Glomerular endothelial cell (primary cell): ENCODE measurements at places on chromosomes 7 and 10.

GRCh38 chr7:99021941-99022560 is 121.9 kb downstream of the SMURF1 start:
- DNase-seq, result no peak

DNA sequence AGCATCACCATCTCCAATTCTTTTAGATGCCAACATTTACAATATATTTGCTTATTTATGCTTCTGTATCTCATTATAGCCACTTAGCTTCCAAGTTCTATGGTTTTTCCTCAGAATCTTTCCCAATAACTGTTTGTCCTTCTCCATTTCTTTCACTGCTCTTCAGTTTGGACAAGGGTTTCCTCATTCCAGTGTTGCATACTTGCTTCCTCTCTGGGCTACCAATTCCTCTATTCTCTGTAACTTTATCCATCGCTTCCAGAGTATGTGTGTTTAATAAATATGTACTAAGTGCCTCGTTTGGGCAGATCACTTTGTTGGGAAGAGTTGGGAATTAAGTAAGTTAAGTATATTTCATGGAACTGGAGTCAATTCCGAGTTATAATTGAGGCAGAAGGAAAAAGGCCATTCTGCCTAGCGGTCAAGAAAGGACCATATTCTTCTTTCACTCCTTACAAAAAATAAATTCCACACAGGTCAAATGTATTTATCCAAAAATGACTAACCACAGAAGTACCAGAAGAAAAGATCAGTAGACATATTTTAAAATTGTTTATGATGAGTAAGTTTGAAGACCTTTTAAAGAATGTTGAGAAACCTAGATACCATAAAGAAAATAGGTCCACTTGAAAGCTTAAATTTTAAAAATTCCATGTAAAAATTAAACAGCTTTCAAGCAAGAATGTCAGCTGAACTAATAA is 10.8 kb downstream of the STAMBPL1 start:
- DNase-seq, result no peak

DNA sequence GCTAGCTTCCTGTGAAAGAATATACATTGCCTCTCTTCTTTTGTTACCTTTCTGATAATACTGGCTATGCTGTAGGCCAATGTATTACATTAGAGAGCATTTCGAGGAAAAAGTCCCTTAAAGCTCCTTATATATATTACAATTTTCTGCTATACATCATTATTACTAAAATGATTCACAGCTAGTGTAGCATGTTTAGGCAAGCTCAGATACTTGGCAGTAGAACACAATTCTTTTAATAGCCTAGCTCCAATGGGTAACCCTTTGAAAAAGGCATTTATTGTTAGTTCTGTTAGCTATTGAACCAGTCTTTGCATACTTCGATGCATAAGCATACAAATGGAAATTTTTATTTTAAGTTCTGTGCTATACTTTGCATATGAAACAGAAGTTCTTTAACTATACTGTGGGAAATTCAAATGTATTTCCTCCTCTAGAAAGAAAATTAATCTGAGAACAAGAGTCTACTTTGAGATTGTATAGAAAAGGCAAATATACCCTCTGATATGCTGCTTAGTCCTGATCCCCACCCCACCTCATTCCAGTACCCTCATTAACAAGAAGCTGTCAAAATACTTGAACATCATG is 55.6 kb upstream of the SKAP2 start:
- no peak for DNase-seq

DNA sequence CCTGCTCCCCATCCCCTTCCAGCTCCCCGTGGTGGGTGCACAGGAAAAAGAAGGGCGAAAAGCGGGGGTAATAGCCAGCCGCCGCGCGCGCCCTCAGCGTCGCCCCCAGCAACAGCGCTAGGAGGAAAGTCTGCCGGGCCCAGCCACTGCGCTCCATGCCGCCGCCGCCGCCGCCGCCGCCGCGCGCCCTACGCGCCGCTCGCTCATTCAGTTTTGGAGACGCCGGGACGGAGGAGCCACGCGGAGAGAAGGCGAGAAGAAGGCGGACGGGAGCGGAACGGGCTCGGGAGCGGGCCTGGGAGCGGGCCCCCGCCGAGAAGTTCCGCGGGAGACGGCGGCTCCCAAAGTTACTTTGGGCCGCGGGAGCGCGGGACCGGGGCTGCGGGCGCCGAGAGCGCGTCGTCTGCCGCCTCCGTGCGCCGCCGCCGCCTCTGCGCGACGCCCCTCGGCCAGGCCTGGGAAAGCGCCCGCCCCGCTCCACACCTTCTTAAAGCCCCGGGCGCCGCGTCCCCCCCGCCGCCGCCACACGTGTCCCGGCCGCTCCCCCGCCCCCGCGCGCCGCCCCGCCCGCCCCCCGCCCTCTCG is at the start of gene RELN:
RELN (minus strand) TSS at position 459 of the 585 bp plus-strand sequence; CDS start at position 157, 302 bp downstream.
- no peak for DNase-seq

DNA sequence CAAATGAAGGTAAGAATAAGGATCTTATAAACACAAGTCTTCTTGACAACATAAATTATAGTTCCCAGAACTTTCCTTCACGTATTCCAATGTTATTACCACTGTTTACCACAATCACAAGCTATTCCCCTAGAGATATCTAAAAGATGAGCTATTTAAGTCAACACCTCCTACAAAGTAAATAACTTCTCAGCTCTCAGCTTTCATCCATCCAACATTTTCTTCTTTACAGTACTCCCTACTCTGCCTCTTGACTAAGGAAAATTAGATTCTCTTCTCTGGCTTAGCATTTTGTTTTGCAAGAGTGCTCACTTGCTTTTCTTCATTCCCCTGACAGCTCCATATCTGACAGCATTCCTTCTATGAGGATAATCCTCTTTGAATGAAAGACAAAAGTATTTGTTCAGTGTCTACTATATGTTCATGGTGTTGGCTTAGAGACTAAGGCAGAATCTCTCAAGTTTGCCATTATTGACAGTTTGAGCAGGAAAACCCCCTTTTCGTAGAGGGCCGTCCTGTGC is 93.0 kb upstream of the IL6 start:
- DNase-seq, result no peak

DNA sequence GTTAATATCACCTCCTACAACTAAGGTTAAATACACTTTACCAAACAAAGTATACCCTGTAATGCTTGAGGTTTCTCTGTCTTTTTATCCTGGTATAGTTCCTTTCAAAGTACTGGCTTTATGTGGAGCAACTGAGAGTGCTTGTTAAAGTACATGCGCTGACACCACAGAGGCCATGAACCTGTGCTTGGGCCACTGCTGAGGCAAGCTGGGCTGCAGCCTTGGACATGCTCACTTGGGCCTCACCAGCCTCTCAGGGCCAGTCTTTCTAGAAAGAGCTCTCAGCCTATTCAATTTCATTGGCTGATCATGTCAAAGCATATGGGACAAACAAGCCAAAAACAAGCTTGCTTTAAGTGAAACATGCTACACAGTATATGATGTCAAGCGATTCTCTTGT is 126.1 kb upstream of the DNAJB12 start:
- no peak for DNase-seq
